MCF 10A (cell line): ENCODE measurements at places on chromosomes 3 and 15. TPM values are rescaled to one million over a fixed set of nuclear protein-coding genes. Genes with fewer than 3 reads are reported as not detected.

Gene GREM1
- not detected in 2 replicates for total RNA-seq

Gene CAMK2N2
- total RNA-seq: 6.1 TPM in 2 replicates

Gene BUB1B
- total RNA-seq: 24.4 and 30.9 TPM in 2 replicates

Gene MAP1A
- total RNA-seq: 0.09 and 0.17 TPM in 2 replicates

Gene CHST13
- total RNA-seq: not detected in 2 replicates

Gene ZNF502
- total RNA-seq: 2.4 and 2.8 TPM in 2 replicates

Gene DUOXA2
- total RNA-seq: not detected in 2 replicates

- no peak overlapping the region for H3K27ac ChIP-seq
- H3K4me1 ChIP-seq: no peaks in the 10 kb centered on the region
- no peaks in the 10 kb centered on the region for H3K36me3 ChIP-seq
- no peak for DNase-seq
- no peak overlapping the region for H3K4me3 ChIP-seq
These were observed 72.5 kb upstream of the HERC1 start for GRCh38 chr15:63906266-63906584.

DNA sequence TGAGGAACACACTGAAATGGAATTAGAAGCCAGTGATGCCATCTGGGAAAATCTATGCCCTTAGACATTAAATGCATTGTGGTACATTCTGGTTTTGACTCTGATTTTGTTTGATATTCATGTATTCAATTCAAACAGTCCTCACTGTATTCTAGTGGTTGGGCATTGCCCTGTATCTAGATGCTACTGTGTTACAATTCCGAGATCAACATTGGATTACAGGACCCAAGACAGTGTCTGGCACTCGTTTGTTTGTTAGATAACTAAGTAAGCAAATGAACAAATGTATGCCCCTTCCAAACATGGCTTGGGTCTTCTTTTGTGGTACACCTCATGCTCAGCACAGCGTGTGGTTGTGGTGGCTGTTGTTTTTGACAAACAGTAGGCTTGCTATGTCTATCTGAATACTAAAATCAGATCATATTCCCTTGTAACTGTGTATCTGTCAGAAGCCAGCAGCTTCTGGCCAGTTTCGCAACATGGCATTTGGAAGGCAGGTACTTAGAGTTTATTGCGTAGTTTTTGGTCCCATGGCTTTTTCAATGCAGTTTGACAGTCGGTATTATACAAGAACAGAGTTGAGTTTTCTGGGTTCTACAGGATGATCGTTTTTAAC is 5.7 kb downstream of the FILIP1L start:
- peaks cover 31% of the 10 kb centered on the region for H3K4me1 ChIP-seq
- no peak overlapping the region for H3K27ac ChIP-seq
- H3K4me3 ChIP-seq: no peak overlapping the region
- H3K27me3 ChIP-seq: no peaks in the 10 kb centered on the region
- peaks cover 5% of the 10 kb centered on the region for H3K36me3 ChIP-seq
- DNase-seq: peak; percentile 34

Gene CPA3
- total RNA-seq: not detected in 2 replicates

- H3K36me3 ChIP-seq: no peaks in the 10 kb centered on the region
- no peak for DNase-seq
- peaks cover 7% of the 10 kb centered on the region for H3K4me1 ChIP-seq
- H3K27me3 ChIP-seq: no peaks in the 10 kb centered on the region
- H3K4me3 ChIP-seq: no peak overlapping the region
These were observed 1266.3 kb downstream of the SI start for GRCh38 chr3:163812006-163812405.

- peak overlapping the region; percentile 16 for H3K27ac ChIP-seq
- no peaks in the 10 kb centered on the region for H3K27me3 ChIP-seq
- no peak for DNase-seq
- H3K36me3 ChIP-seq: no peaks in the 10 kb centered on the region
These were observed 283.8 kb downstream of the C3orf38 start for GRCh38 chr3:88433568-88433967.

GRCh38 chr15:88147760-88148159 is 108.8 kb downstream of the NTRK3 start:
- no peaks in the 10 kb centered on the region for H3K36me3 ChIP-seq
- no peaks in the 10 kb centered on the region for H3K27me3 ChIP-seq
- H3K4me1 ChIP-seq: no peaks in the 10 kb centered on the region
- no peak overlapping the region for H3K27ac ChIP-seq
- DNase-seq: no peak

GRCh38 chr3:72633534-72633933 is 214.7 kb downstream of the SHQ1 start:
- H3K27me3 ChIP-seq: peaks cover 17% of the 10 kb centered on the region
- H3K4me1 ChIP-seq: peaks cover 10% of the 10 kb centered on the region
- H3K36me3 ChIP-seq: no peaks in the 10 kb centered on the region
- no peak overlapping the region for H3K27ac ChIP-seq
- DNase-seq: no peak

DNA sequence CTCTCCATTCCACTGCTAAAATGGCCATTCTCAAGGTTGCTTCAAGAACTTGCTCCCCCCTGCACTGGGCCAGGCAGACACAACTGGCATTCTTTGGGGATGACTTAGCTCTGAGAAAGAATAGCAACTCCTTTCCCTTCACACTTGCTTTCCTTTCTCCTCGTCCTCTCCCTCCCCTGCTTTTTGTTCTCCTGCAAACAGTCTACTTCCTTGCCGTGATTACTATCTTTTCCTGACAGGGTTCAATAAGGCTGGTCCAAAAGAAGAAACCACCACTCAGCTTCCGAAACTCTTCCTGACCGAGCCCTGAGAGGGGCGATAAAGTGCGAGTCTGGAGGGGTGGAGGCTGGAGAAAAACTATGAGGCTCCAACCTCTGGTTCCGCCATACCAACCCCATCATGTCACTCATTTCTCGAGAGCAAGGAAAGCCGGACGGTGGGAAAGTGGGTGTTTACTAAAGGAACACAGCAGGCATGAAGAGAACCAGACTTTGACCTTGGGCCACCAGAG is 5.0 kb downstream of the AMOTL2 start:
- peak overlapping the region; percentile 75 for H3K27ac ChIP-seq
- peaks cover 41% of the 10 kb centered on the region for H3K4me1 ChIP-seq
- no peak for DNase-seq
- no peaks in the 10 kb centered on the region for H3K27me3 ChIP-seq
- H3K4me3 ChIP-seq: peak overlapping the region; percentile 40
- peaks cover 98% of the 10 kb centered on the region for H3K36me3 ChIP-seq

DNA sequence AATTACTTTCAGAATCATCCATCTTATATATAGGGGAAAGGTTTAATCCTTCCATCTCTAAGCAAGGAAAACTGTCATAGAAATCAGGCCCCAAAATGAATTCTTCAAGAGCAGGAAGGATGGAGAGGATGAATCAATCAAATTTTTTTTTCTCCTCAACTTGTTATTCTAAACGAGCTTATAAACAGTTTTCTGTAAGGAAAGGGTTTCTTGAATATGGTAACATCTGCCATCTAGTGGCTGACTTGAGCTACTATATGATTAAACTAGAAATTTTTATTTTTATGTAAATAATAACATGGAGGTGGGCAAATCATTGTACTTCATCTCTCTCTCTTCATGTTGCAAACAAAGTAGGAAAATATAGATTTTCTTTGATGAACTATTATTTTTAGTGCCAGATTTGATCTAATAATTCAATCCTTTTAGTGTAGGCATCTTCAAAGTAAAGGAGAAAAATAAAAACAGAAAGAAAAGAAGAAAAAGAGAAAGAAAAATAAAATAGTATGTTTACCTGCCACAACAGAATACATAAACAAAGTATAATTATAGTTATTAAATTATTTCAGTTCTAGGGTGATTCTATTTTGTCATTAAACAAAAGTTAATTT is 146.6 kb downstream of the SERPINI1 start:
- no peak overlapping the region for H3K27ac ChIP-seq
- H3K4me3 ChIP-seq: no peak overlapping the region
- peak; percentile 62 for DNase-seq
- no peaks in the 10 kb centered on the region for H3K36me3 ChIP-seq
- peaks cover 47% of the 10 kb centered on the region for H3K27me3 ChIP-seq

DNA sequence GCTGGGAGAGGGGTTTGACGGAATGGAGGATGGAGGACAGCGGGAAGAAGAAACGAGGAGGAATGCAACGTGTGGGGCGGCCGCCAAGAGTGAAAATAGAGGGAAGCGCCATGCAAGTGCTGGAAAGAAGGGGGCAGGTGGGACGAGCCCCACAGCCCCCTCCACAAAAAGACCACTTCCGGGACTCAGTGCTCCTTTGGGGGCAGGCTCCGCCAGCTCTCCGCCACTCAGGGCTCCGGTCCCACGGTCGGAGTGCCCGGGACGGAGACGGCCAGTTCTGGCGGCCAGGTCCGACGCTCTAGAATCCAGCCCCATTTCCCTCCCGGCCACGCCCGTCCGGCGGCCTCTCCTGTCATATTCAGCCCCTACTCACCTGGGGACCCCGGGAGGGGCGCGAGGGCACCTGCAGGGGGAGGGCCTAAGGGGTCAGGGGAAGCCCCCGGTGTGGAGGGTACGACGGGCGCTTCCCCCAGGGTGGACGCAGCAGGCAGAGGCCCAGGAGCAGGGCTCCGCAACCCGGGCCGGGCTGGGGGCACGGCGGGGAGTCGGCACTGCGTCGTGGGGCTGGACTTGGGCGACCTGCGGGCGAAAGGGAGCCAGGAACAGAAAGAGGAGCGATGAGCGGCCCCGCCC is 25.5 kb upstream of the CSPG4 start:
- H3K36me3 ChIP-seq: no peaks in the 10 kb centered on the region
- no peaks in the 10 kb centered on the region for H3K27me3 ChIP-seq
- peaks cover 7% of the 10 kb centered on the region for H3K4me1 ChIP-seq
- no peak for DNase-seq
- H3K27ac ChIP-seq: no peak overlapping the region
- H3K4me3 ChIP-seq: peak overlapping the region; percentile 72

Gene RAB8B
- 11.7 and 15.6 TPM in 2 replicates for total RNA-seq

- H3K4me3 ChIP-seq: no peak overlapping the region
- no peak overlapping the region for H3K27ac ChIP-seq
- H3K4me1 ChIP-seq: no peaks in the 10 kb centered on the region
- DNase-seq: no peak
These were observed 168.3 kb downstream of the MEIS2 start for GRCh38 chr15:36932070-36932469.

Gene TICRR
- 6.6 and 8.5 TPM in 2 replicates for total RNA-seq

GRCh38 chr15:49852756-49853155 is 231.9 kb downstream of the DTWD1 start:
- peaks cover 60% of the 10 kb centered on the region for H3K4me1 ChIP-seq
- H3K4me3 ChIP-seq: no peak overlapping the region
- DNase-seq: no peak
- H3K27ac ChIP-seq: peak overlapping the region; percentile 69
- peaks cover 5% of the 10 kb centered on the region for H3K36me3 ChIP-seq

DNA sequence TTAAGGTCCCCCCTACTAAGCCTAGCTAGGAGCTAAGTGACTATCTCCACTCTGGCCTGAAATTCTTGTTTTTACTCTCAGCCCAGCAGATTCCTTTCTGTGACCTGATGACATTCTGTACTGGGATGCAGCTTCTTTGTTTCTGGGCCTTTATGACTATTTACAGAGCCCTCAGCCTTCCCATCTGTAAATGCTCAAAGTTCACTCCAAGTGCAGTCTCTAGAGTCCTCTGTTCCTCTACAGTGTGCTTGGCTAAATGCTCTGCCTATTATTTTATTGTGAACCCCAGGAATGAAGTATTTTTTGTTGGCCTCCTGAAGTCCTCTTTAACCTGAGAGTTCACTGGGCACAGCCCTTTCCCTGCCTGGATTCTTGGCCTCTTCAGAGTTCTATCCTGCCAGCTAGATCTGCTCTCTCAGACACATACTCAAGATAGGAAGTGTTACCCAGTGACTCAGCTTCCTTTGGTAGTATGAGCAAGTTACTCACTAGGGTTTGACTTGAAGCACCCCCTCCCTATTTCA is 278.1 kb upstream of the P2RY1 start:
- DNase-seq: peak; percentile 30

DNA sequence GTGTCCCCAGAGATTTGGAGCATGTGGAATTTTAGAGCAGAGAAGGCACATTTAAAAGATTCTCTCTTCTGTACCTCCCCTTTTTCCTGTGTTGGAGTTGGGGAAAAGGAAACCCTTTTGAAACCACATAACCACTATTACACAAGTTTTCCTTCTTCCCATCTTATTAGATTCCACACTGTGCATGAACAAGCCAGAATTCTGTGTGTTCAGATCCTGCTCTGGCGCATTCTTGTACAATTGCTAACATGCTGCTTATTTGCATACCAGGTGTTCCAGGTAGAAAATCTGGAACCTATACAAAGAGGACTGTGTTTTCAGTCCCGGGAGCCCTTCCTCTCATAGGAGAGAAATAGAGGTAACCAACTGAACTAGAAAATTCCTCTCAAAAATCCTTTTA is 2.6 kb upstream of the CIB2 start:
- no peak overlapping the region for H3K4me3 ChIP-seq
- no peak overlapping the region for H3K27ac ChIP-seq
- no peak for DNase-seq
- no peaks in the 10 kb centered on the region for H3K36me3 ChIP-seq

Gene AGTR1
- not detected in 2 replicates for total RNA-seq

Gene GANC
- 24.0 and 31.7 TPM in 2 replicates for total RNA-seq

DNA sequence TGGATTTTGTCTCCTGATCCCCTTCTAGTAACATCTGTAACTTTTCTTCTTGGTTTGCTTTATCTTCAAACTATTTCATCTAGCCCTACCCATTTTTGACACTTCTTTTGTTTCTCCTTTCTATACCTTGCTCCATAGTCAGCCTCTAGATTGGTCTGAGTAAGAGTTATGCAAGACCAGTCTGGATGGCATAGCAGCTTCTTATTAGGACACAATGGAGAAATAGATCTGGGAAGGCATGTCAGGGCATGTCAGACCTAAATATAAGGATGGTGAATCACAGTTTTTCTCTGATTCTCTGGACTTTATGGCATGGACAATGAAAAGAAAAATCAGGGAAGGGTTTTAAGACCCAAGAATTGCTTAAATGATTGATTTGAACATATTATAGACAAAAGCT is 452.5 kb downstream of the RAP2B start:
- peak overlapping the region; percentile 94 for H3K27ac ChIP-seq
- no peaks in the 10 kb centered on the region for H3K36me3 ChIP-seq
- no peak overlapping the region for H3K4me3 ChIP-seq
- H3K4me1 ChIP-seq: peaks cover 15% of the 10 kb centered on the region

DNA sequence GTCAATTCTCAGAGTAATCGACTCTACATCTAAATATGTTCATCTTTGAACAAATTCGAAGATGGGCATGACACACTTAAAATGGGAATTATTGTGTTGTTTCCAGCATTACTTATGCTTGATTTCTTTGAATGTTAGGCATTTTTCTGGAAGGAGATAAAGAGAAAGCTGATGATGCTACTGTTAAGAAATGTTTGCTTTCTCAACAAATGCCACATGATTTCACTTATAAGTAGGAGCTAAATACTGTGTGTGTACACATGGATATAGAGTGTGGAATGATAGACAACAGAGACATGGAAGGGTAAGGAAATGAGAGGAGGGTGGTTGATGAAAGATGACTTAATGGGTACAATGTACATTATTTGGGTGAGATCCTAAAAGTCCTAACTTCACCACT is 400.9 kb downstream of the TBL1XR1 start:
- no peak overlapping the region for H3K27ac ChIP-seq
- H3K27me3 ChIP-seq: no peaks in the 10 kb centered on the region
- no peak overlapping the region for H3K4me3 ChIP-seq
- no peak for DNase-seq
- H3K36me3 ChIP-seq: no peaks in the 10 kb centered on the region
- H3K4me1 ChIP-seq: no peaks in the 10 kb centered on the region

DNA sequence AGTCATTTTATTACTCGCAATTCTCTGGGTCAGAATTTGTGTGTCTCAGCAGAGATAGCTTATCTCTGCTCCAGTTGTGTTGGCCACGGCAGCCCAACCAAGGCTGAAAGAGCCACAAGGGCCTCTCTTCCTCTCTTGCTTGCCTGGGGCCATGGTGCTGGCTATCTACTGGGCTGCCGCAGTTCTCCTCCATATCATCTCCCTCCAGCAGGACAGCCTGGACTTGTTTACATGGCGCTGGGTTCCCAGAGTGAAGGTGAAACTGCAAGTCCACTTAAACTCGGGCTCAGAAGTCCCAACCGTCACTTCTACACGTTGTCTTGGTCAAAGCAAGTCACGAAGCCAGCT is 134.8 kb downstream of the UACA start:
- H3K36me3 ChIP-seq: no peaks in the 10 kb centered on the region
- no peak overlapping the region for H3K27ac ChIP-seq
- peaks cover 12% of the 10 kb centered on the region for H3K27me3 ChIP-seq
